Activated CD4-positive, alpha-beta T cell treated with anti-CD3 and anti-CD28 coated beads, Interleukin-2, amount 10 ng/mL, durations not matched to agents 24 days and 14 days (primary cell): ENCODE measurements at places on chromosomes 16 and 17. TPM values are rescaled to one million over a fixed set of nuclear protein-coding genes. Genes with fewer than 3 reads are reported as not detected.

TNP2 gene
- total RNA-seq: not detected in 2 replicates

CDC6 gene
- 139 and 142 TPM in 2 replicates for total RNA-seq

CD300LF gene
- not detected in 2 replicates for total RNA-seq

RDM1 gene
- 2.6 and 2.9 TPM in 2 replicates for total RNA-seq

MEOX1 gene
- 0.21 and 0.50 TPM in 2 replicates for total RNA-seq

ATP6V0C gene
- 105 and 122 TPM in 2 replicates for total RNA-seq

GAS7 gene
- total RNA-seq: 0.21 and 0.26 TPM in 2 replicates

TMC8 gene
- total RNA-seq: 231 and 234 TPM in 2 replicates

ITGAD gene
- not detected in 2 replicates for total RNA-seq

OTOP2 gene
- total RNA-seq: not detected in 2 replicates

KLHL10 gene
- not detected in 2 replicates for total RNA-seq

CTRB1 gene
- not detected in 2 replicates for total RNA-seq

HOXB2 gene
- total RNA-seq: 26.0 and 28.1 TPM in 2 replicates

TBC1D26 gene
- total RNA-seq: not detected in 2 replicates

PLXDC1 gene
- 0.16 and 0.43 TPM in 2 replicates for total RNA-seq

RNF157 gene
- 35.0 and 42.4 TPM in 2 replicates for total RNA-seq

TNS4 gene
- 13.1 and 16.8 TPM in 2 replicates for total RNA-seq

ATP2A1 gene
- total RNA-seq: 1.8 and 2.4 TPM in 2 replicates

NOS2 gene
- total RNA-seq: 0.05 TPM in 1 of 2 replicates, not detected in the other

ABCA9 gene
- total RNA-seq: 0.07 TPM in 1 of 2 replicates, not detected in the other

STX1B gene
- total RNA-seq: 0.75 and 0.78 TPM in 2 replicates

HBQ1 gene
- 0.69 and 1.6 TPM in 2 replicates for total RNA-seq

RAD51D gene
- total RNA-seq: 32.6 and 35.2 TPM in 2 replicates

TBC1D3C gene
- not detected in 2 replicates for total RNA-seq

FBXO39 gene
- 0.26 and 0.36 TPM in 2 replicates for total RNA-seq

KRT25 gene
- not detected in 2 replicates for total RNA-seq

NPIPB6 gene
- total RNA-seq: 3.0 and 3.2 TPM in 2 replicates

CES5A gene
- total RNA-seq: not detected in 2 replicates

KRTAP2-1 gene
- not detected in 2 replicates for total RNA-seq

KRTAP4-5 gene
- total RNA-seq: not detected in 2 replicates

HIGD1B gene
- total RNA-seq: not detected in 2 replicates

CA4 gene
- not detected in 2 replicates for total RNA-seq

ATP2C2 gene
- total RNA-seq: not detected in 2 replicates

CCL13 gene
- total RNA-seq: not detected in 2 replicates

SLC13A2 gene
- total RNA-seq: not detected in 2 replicates

TMEM88 gene
- 6.1 and 7.1 TPM in 2 replicates for total RNA-seq

PLCD3 gene
- 4.9 and 5.8 TPM in 2 replicates for total RNA-seq
